ENCODE measurements at places on chromosomes 5 and 9. TPM values are rescaled to one million over a fixed set of nuclear protein-coding genes. Genes with fewer than 3 reads are reported as not detected.

- no peak for DNase-seq
Observed at GRCh38 chr5:104187656-104188055, 625.1 kb upstream of the NUDT12 start.

DNA sequence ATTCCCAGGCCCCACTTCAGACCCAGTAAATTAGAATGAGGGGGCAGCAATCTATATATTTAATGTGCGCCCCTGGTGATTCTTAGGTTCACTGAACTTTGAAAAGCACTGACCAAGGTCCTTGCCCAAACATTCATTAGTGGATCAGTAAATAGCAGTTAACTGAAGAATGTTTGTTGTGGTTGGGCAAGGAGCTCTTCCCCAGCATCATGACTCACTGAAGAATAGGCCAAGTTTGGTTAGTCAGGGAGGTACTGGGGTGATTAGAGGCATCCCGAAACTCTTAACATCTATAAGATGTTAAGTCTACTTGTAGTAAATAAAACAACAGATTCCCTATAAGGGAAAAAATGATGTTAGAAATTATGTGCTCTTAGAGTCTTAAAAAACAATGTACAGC lies 833 bp upstream of the MROH2B start:
- DNase-seq: no peak

DNA sequence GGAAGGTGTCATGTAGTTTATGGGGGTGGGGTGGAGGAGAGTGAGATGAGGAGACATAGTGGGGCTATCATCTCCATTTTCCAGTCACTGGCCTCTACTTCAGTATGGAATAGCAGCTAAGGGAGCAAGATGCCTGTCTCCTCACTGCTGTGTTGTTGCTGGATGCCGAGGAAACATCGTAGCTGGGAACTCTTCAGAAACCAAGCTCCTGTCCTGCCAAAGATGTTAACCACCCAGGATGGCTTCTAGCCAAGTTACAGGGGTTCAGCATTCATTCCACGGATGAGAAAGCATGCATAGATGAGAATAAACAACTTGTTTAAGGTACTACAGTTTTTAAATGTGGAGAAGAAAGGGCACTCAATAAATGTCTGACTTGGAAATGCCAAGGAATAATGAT lies 226.5 kb downstream of the ASTN2 start:
- DNase-seq: no peak

GRCh38 chr5:116035123-116035522 lies 2.9 kb downstream of the ARL14EPL start:
- DNase-seq: no peak

The KCNN2 gene
- polyA plus RNA-seq: not detected

DNA sequence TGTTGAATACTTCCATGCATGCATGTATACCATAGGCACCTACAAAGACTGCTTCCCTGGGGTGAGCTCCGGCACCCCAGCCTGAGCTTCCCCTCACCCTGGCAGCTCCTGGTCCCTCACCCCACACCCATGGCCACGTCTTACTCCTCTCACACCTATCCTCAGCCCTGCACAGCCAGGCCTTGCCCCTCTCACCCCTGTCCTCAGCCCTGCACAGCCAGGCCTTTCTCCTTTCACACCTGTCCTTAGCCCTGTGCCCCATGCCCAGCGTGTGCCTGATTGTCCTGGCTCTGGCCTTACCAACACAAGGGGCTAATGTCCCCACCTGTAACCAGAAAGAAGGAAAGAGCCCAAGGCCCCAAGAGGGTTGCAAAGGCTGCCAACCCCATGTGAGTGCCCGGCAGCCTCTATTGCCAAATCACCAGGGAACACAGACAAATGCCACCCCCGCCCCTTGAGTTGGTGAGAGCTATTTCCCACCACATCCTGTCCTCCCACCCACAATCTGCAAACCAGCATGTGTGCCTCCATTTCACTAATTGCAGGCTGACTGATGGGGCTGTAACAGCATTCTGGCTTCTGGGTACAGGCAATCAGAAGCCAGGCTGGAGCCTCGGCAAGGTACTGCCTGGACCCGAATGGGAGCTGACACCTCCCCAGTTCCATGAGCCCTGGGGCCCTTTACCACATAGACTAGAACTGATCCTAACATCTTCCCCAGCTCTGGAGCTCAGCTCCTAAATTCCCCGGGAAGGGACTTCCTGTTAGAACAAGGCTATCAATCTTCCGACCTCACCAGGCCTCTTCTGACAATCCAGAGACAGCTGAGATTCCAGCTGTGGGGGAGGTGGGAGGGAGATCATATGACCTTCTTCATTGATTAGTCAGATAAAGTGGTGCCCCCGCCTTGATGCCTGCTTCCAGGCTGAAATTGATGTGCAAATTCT lies 78.2 kb downstream of the FAM114A2 start:
- no peak for DNase-seq

GRCh38 chr9:15935661-15936305 lies 382.9 kb downstream of the CCDC171 start:
- DNase-seq: no peak

The MARCOL gene
- polyA plus RNA-seq: not detected
